Common myeloid progenitor, CD34-positive (primary cell): ENCODE measurements at places on chromosomes 2 and 18.

GRCh38 chr2:177239932-177240630 lies 24.4 kb downstream of the NFE2L2 start:
- peaks cover 13% of the 10 kb centered on the region for H3K36me3 ChIP-seq
- H3K27ac ChIP-seq, result no peak overlapping the region
- peaks cover 39% of the 10 kb centered on the region for H3K4me1 ChIP-seq

- H3K27me3 ChIP-seq, result no peaks in the 10 kb centered on the region
- H3K4me3 ChIP-seq, result no peak overlapping the region
- H3K4me1 ChIP-seq, result peaks cover 28% of the 10 kb centered on the region
These were observed 6.5 kb upstream of the CYBRD1 start for GRCh38 chr2:171515672-171516298.

- H3K4me1 ChIP-seq, result no peaks in the 10 kb centered on the region
- no peaks in the 10 kb centered on the region for H3K27me3 ChIP-seq
- H3K4me3 ChIP-seq, result no peak overlapping the region
- H3K27ac ChIP-seq, result no peak overlapping the region
These were observed 112.3 kb downstream of the TNS1 start for GRCh38 chr2:217890445-217890844.

DNA sequence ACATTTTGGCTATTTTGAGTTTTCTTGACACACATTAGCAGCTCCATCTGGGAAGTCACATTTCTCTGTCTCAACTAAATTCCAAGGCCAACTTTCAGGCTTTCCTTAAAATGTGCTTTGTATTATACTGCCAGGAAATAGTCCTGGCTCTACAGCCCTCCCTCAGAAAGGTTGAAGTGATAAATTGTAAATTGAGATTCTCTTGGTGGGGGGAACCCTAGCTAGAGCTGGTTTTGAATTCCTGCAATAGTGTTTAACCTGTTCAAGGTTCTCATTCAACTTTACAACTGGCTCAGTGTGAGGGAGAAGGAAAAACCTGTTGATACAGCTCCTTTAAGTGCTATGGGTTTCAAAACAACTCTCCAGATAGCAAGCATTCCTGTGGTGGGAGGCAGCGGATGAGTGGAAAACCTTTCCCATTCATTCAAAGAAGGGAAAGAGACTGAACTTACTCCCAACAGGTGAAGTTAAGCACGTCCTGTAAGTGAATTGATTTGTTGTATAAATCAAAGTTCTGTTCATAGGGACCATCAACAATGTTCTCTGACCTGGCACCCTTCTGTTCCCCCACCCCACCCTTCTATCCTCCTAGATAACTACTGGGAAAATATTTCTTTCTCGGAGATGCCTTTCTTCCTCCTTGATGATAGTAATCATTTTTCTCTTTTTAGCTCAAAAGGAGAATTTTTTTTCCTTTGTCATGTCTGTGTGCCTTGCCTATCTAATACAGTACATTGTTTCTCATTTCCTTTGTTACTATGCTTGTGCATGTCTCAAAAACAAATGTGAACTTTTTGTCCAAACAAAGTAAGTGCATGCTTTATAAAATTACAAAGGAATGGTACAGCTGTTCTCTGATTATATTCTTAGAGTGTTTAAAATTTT lies 44.2 kb upstream of the SLC39A10 start:
- no peak overlapping the region for H3K27ac ChIP-seq
- H3K27me3 ChIP-seq, result no peaks in the 10 kb centered on the region
- H3K4me1 ChIP-seq, result no peaks in the 10 kb centered on the region
- DNase-seq, result no peak
- no peaks in the 10 kb centered on the region for H3K36me3 ChIP-seq

DNA sequence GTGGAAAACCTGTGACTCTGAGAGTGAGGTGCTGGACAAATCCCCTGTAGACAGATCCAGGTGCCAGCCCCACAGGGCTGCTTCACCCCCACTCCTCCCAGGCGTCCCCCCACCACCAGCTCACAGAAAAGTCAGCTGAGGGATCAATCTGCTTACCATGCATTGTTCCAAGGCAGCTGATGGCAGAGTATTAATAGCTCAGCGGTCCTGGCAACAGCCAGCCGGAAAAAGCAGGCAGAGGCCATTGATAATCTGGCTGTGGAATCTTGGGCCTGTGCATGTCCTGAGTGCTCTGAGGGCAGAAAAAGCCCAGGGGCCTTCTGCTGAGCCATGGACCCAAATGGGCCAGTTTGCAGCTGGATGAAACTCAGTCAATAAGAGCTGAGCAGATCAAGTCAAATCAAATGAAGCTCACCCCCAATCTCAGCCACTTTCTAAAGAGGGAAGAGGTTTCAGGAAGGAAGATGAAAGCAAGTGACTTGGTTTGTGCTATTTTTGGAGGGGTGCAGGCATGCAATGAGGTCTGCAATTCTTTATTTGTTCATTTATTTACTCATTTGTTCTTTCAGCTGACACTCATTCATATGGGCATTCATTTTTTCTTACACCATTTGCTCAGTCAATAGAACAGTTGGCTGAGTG lies 63.4 kb downstream of the GYPC start:
- H3K4me3 ChIP-seq, result no peak overlapping the region
- no peak overlapping the region for H3K27ac ChIP-seq
- DNase-seq, result no peak
- no peaks in the 10 kb centered on the region for H3K27me3 ChIP-seq

DNA sequence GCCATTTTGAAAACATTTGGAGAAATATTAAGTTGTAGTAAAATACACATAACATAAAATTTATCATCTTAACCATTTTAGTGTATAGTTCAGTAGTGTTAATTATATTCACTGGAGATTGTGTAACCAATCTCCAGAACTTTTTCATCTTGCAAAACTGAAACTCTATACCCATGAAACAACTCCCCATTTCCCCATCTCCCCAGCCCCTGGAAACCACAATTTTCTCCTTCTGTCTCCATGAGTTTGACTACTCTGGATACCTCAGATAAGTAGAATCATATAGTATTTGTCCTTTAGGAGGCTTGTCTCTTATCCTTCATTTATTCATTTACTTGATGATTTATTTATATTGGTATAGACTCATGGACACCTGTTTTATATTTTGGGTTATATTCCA lies 392.9 kb downstream of the SETBP1 start:
- no peak overlapping the region for H3K4me3 ChIP-seq
- DNase-seq, result no peak
- no peaks in the 10 kb centered on the region for H3K27me3 ChIP-seq
- H3K27ac ChIP-seq, result no peak overlapping the region

DNA sequence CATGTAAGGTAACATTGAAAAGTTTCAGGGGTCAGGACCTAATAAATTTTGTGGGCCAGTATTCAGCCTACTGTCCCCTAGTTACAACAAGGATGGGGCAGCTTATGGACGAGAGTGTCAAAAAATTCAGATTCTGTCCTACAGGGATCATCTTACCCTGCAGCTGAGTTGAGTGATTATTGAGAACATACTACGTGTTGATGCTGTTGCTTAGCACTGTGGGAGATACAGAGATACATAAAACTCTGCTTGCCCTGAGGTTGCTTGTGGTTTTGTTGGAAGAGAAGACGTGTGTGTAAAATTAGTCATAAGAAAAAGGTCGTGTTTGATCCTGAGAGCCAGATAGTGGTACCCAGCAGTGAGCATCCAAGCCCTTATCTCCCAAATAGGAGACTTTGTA lies 253.2 kb downstream of the NEDD4L start:
- DNase-seq, result no peak
- H3K4me3 ChIP-seq, result no peak overlapping the region
- H3K4me1 ChIP-seq, result no peaks in the 10 kb centered on the region
- no peaks in the 10 kb centered on the region for H3K36me3 ChIP-seq
- H3K27ac ChIP-seq, result no peak overlapping the region
- H3K27me3 ChIP-seq, result no peaks in the 10 kb centered on the region
